ENCODE measurements at places on chromosomes 7 and 10.

GRCh38 chr10:79196470-79197461, 128.0 kb downstream of the ZMIZ1 start:
- DNase-seq = no peak

- no peak for DNase-seq
Measured at GRCh38 chr10:24097751-24098207, 111.2 kb upstream of the KIAA1217 start.

DNA sequence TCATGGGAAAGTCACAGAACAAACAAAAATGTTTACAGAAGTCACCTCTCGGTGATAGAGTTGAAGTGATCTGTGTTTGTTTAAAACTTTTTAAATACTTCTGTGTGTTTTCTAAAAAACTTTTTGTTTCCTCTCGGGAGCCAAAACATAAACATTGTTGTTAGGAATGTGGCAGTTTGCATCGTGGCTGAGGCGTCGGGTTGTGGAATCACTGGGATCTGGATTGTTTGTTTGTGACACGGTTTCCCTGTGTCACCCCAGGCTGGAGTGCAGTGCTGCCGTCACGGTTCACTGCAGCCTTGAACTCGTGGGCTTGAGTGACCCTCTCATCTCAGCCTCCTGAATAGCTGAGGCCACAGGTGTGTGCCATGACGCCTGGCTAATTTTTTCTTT, 29.0 kb upstream of the SUN1 start:
- DNase-seq = no peak

DNA sequence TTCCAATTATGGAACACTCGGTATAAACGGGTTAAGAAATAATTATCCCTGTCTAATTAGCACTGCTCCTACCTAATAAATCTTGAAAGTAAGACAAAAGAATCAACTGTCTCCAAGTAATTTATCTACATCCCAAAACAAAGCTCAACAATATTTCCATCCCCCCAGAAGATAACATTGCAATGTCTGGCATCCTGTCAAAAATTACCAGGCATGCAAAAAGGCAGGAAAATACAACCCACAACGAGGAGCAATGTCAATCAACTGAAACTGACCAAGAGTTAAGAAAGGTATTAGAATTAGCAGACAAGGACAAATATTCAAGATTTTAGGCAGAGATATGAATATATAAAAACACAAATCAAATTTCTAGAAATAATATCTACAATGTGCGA, 84.5 kb upstream of the SVIL start:
- DNase-seq = no peak

DNA sequence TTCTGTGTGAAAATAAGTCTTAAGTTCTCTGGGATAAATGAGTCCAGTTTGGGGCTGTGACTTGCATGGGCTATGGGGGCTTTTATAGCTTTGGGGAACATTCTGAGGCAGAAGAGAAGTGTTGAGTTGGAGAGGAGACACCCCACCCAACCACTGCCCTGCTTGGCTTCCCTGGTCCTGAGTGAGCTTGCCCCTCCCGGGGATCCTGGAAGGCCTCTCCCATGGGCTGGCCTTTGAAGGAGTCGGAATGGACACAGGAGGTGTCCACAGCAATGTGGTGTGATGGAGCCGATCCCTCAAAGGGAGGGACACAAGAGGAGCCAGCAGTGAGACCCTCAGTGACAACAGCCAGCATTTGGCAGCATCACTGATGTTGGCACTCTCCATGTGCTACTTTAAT, 89.8 kb downstream of the GLRX3 start:
- no peak for DNase-seq

DNA sequence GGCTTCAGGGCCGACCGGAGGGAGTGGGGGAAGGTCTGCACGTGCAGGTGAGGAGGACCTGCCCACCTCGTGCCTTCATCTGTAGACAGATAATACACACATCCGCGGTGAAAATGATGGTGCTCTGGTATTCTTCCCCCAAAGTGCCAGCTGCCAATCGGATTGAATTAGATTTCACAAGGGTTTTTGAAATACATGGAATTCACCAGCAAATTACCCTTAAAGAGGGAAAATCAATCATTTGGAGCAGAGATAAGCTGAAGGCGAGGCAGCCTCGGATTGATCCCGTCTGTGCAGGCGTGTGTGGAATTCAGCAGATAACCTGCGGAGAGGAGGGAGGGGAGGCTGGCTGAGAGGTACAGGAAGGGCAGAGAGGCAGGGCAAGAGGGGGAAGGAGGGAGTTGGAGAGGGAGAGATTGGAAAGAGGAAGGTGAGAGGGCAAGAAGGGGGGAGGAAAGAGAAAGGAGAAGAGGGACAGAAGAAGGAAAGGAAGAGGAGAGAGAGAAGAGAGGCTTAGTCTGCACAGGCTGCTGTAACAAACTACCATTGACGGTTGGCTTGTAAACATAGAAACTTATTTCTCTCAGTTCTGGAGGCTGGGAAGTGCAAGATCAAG, 84.2 kb downstream of the C10orf105 start:
- no peak for DNase-seq

GRCh38 chr7:28102797-28103196, 77.8 kb downstream of the JAZF1 start:
- no peak for DNase-seq

GRCh38 chr7:26709210-26709990, 155.0 kb downstream of the SKAP2 start:
- no peak for DNase-seq

DNA sequence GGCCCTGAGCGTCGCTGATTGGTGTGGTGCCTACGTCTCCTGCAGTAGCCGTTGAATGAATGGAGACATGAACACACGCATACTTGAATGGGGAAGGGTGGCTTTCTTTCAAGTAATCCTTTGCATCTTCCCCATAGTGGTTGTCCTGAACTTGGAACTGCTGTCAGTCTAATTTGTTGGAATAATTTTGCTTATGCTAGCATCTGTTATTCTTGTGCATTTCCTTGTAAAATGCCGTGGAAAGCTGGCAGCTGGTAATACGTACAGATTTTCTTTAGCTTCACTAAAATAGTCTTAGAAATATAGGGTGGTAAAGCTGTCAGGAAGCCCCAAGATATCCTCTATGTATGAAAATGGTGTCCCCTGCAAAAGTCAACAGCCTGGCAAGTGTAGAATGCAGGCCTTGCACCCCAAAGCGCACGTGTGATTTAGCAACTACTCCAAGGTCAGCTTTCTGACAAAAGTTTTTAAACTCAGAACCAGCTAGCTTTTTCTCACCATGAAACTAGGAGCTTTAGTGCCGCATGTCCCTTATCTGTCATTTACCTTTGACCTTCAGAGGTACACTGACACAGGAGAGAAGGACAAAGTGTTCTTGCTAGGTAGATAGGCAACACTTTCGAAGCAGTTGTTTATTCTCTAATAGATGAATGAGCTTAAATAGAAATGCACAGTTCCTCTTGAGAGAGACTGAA, 70.8 kb downstream of the RBM33 start:
- no peak for DNase-seq

- DNase-seq = no peak
Measured at GRCh38 chr10:3152566-3152935, 20.0 kb downstream of the PITRM1 start.

DNA sequence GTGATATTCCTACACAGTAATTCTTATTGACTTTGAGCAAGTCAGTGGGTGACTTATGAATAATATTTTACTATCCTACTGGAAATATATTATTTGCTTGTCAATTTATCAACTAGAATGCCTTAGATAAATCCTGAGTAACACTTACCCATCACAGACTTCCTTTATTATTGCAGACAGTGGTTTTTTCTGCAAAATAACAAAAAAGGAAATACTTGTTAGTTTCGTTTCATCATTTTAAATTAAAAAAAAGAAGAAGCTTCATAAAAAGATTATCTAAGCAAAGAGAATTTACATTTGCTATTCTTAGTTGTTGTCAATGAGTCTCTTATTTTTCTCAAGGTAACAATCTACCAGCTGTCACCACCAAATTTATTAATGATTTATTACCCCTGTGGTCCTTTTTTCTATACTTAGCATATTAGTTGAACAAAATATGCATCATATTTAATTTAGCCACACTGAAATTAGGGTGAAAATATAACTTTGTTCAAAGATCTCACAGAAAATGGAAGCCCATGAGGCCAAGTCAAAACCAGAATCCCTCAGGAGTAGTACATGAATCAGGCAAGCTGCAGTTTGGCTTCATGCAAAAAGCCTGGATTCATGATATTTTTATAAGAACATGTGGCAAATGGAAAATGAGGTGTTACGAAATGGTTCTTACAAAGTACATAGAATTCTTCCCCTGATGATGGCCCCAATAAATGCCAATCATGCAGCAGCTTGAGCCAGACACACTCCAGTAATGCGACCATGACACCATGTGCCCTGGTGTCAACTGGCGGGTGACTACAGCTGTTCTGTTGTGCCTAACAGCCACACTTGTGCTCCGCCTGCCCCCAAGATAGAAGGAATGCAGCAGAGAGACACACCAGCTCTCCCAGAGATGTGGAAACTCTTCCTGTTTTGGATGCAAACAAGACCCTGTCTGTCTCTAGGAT, 132.6 kb downstream of the ELMO1 start:
- no peak for DNase-seq

DNA sequence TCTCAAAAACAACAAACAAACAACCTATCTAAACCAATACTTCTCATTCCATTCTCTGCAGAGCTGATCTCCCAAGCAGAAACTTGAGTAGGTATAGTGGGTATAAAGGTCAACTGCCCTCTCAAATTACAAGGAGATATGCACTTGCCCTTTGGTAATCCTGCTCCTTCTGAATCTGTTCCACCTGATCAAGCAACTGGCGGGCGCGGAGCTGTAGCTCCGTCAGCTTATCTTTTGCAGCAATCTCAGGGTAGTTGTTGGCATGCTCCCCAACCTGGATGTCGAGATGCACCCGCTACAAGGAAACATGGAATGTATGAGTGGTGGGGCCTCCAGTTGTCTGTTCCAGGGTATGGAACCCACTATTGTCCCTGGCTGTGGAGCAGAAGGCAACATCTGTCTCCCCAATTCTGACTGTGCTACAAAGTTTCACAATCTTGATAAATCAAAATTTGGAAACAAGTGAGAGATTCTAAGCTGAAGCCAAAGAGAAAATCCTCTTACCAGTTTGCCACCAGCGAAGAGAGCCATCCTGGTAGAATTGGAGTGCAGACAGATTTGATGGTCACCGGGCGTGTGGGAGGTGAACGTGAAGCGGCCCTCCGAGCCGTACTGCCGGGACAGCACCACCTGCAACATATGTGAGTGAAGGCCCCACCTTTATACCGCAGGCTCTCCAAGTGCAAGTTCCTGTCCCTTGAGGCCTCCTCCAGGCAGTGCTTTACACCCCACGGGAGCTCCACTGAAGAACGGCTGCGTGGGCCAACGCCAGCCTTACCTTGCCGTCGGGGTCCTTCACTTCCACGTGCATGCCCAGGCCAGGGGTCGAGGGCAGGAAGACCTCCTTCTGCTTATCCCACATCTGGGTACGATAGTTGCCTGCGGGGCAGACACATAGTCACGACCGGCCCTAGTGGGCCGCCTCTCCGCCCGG, 819 bp downstream of the TMED4 start:
- no peak for DNase-seq

DNA sequence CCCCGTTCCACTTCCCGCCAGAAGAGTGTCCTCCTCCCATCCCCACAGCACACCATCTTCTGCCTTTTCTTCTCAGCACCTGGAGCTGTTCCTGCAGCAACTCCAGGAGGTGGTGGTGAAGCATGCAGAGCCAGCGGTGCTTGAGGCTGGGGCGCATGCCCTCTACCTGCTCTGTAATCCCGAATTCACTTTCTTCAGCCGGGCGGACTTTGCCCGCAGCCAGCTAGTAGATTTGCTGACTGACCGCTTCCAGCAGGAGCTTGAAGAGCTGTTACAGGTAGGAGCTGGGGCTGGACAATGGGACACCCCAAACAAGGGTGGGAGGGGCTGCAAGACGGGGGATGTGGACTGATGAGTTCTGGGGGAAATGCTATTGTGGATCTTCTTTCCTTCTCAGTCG, 19.1 kb upstream of the PVRIG start:
- DNase-seq = no peak

DNA sequence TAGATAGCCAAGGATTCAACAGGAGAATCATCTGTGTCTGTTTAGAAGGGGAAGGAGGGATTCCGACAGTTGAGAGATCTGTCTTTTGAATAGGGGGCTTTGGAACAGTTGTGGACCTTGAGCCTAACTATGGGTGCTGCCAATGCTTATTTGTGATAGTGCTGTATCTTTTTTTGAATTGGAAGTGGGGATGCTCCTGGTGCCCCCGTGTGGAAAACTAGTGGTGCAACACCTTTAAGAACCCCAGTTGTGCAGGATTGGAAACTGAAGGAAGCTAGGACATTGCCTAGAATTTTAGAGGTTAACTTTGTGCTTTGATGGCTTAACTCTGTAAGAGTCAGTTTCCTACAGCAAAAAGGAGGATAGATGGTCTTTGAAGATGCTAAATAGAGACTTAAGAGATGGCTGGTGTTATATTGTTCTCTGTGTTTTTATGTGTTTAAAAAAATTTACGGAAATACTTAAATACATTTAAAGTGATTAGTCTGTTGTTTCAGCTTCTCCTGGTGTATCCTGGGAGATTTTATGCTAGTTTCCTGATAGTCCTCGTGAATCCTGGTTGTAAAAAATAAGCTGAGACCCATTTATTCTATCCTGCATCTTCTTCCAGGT, 69.3 kb downstream of the AP3M1 start:
- no peak for DNase-seq

- DNase-seq = no peak
Measured at GRCh38 chr7:44116789-44117666, 6.3 kb downstream of the POLD2 start.

- peak; percentile 49 for DNase-seq
Measured at GRCh38 chr7:113086431-113086888, at the start of gene GPR85. Gene GPR85 (minus strand): TSS chr7:113086827. CDS start chr7:113084721, 2,106 bp downstream.

DNA sequence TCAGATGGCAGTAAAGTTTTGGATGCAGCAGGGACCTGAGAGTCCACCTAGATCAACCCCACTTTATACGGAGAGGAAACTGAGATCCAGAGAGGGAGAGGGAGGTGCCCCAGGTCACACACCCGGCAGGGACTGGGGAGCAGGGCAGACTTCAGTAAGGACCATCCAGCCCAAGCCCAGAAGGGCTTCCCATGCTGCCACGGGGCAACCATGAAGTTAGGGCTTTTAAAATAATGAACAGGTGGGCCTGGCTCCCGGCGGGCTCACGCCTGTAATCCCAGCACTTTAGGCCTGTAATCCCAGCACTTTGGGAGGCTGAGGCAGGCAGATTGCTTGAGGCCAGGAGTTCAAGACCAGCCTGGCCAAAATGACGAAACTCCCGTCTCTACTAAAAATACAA, 98.5 kb downstream of the HIP1 start:
- DNase-seq = no peak

- DNase-seq = no peak
Measured at GRCh38 chr7:500521-501420, 18.9 kb downstream of the PDGFA start.

DNA sequence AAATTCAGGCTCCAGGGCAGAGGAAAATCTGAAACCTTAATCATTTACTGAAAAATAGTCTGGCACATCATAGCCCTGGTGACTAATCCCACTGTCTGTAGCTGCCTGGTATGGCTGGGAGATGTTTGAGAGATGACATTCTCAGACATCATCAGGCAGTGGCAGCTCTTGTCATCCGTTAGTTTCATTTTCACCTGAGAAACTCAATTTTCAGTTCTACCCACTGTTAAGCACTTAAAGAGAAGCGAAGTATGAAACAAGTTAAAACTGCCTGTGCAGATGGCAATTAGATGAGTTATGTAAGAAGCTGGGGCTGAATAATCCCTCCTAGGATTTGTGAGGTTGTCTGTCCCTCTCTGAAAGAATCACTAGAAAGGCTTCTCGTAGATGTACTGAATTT, 150.2 kb downstream of the NSUN6 start:
- no peak for DNase-seq

GRCh38 chr7:100489121-100489520, 5.4 kb downstream of the NYAP1 start:
- no peak for DNase-seq

GRCh38 chr7:91082038-91082437, 182.2 kb upstream of the FZD1 start:
- no peak for DNase-seq
